ENCODE measurements at places on chromosomes 1 and 21.

DNA sequence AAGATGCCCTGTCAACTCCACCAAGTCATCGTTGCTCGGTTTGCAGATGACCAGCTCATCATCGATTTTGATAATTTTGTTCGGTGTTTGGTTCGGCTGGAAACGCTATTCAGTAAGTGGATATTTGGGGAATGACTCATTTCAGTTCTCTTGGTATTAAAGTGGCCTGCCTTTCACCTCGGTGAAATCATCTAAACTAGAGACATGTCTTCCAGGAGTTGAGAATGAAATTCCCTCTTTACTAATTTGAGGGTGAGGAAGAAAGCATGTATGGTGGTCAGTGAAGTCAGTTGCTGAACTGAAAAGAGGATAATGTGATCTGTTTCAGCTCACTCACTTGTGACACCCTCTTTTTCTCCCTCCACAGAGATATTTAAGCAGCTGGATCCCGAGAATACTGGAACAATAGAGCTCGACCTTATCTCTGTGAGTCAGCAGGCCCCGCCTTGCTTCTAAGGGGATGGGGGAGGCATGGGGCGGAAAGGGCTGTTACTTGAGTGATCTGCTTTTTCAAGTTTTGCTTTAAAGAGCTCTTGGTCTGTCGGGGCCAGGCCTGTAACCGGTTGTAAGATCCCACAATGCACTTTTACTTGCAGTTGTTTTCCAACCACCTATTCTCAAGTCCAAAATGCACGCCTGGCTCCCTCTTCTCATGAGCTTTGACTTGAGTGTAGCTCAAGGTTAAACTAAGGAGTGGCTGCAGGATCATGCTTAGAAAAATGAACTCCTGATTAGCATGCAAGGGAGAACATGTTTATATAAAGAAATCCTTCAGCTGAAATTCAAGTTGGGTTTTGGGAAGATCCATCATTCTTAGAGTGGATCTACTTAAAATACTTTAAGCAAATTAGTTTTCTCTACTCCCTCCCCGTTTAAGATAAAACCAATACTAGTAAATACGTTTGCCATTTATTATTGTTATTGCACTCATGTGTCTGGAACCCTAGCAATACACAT is 59.8 kb downstream of the CAPN2 start:
- peak; percentile 82 for DNase-seq

DNA sequence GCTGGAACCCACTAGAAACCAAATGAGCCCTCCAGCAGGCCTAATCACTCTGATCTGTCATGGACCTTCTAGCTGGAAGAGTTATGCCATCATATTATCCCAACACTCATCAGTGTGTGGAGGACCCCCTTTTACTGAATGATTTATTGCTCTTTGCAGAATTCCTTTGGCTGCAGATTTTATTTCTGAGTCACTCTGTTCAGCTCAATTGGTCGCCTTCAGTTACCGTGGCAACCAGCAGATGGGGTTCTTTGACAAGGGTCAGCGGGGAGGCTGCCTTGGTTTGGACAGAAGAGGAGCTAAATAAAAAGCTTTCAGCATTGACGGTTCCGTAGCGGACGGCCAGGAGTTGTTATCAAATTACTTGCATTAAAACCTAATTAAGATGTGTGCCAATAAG is 220.1 kb downstream of the SDCCAG8 start:
- DNase-seq = peak; percentile 64

DNA sequence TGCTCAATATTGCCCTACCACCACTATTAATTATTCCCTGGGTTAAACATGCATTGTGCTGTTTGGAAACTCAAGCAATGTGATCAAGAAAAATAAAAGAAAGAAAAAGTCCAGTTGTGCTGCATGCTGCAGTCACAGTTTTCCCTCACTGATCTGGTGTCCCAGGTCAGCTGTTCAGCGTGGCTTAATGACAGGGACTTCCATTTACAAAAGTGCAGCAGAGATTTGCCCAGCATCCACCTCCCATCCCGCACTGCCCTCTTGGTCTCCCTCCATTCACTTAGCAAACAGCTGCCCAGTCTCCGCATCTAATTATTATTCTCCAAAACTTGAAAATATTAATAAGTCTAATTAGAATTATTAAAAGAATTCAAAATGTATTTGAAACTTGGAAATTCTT is 2.0 kb upstream of the OR2T4 start:
- no peak for DNase-seq

DNA sequence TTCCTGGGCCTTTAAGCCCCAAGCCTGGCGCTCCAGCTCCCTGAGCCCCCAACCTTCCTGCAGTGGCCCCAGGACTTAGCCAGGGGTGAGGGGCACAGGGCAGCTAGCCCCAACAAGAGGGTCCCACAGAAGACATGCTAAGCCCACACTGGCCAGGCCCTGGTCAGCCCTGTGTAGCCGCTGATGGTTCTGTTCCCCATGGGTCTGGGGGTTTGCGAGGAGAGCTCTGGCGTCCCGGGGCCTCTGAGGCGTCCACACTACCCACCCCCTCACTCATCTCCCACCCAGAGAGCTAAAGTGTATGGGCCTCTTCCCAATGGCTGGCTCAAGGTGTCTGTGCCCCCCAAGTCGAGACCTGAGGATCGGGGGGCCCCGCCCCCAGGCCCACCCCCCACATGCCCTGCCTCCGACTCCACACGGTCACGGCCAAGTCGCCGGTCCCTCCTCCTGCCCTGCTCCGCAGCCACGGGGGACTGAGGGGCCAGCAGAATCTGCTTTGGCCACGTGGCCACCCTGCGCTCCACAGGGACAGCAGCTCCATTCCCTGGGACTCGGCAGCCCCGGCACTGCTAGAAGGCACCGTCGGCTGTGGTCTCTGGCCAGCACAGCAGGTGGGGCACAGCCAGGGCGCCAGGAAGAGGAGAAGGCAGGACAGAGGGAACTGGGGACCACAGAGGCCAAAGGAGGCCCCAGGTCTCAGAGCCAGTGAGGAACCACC is 7.8 kb downstream of the TNFRSF18 start:
- DNase-seq = no peak

- no peak for DNase-seq
Measured at GRCh38 chr1:112633628-112634027, 14.0 kb downstream of the CAPZA1 start.

DNA sequence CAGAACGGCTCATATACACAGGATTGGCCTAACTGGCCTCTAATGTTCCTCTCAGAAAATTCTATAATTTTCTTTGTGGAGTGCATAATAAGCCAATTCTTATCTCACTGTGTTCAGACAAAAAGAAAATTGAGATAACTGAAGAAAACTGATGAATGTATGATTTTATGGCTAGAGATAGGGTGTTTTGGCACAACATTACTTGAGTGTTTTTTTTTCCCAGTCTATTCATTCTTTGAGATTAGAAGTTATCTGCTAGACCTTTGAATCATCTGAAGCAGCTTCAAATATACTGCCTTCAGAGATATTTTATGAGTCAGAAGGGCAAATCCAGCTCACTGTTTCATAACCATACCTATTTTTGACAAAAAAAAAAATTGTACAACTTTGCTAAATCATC is 85.6 kb downstream of the VAV3 start:
- no peak for DNase-seq
